Kidney glomerular epithelial cell (primary cell): ENCODE measurements at places on chromosomes 2 and 18.

DNA sequence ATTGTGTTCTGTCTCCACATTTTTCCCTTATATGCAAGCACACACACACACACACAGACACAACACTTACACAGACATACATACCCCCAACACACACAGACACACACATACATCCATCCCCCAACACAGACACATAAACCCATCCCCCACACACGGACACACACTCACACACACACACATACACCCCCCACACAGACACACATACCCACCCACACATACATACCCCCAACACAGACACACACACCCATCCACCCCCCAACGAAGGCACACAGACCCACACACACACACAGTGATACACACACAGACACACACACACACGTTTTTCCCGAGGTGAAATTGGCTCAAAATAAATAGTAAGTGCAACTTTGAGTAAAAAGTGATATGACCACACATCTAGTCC is 41.6 kb upstream of the CUL3 start:
- DNase-seq: no peak

GRCh38 chr2:161233858-161234431 is 73.7 kb downstream of the TANK start:
- DNase-seq: no peak

GRCh38 chr2:149661844-149662243 is 74.3 kb upstream of the MMADHC start:
- peak; percentile 73 for DNase-seq

GRCh38 chr2:154449951-154450658 is 248.4 kb upstream of the KCNJ3 start:
- no peak for DNase-seq

- no peak for DNase-seq
Measured at GRCh38 chr2:106812841-106813240, 73.1 kb downstream of the ST6GAL2 start.

DNA sequence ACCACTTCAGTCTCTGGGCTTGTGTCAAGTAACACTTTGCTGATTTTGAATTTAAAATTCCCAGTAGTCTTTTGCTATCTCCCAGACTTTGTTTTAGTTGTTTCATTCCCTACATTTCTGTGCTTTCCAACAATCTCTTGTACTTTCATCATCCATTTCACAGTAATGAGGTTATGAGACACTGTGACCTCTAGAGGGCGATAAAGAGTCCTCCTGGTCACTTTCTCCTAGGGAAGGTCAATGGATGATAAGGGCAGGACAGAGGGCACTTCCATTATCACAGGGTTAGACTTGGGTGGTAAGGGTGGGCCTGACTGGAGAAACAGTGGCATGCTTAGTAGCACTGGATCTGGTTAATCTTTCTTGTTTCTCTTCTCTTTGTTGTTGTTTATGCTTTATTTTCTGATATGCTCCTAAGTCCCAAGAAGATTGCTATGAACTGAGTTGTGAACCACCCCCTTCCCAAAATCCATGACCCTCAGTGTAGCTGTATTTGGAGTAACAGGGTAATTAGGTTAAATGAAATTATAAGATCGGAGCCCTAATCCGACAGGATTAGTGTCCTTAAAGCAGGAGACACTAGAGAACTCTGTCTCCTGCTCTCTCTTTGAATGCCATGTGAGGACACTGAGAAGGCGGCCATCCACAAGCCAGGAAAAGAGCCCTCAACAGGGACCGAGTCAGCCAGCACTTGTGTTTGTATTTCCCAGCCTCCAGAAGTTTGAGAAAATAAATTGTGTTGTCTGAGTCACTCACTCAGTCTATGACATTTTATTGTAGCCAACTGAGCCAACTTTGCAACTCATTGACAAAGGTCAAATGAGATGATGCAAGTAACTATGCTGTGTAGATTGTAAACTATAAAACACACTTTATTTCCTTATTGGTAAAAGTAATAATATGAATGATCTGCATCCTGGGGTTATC is 779.2 kb downstream of the CNTNAP5 start:
- DNase-seq: no peak

DNA sequence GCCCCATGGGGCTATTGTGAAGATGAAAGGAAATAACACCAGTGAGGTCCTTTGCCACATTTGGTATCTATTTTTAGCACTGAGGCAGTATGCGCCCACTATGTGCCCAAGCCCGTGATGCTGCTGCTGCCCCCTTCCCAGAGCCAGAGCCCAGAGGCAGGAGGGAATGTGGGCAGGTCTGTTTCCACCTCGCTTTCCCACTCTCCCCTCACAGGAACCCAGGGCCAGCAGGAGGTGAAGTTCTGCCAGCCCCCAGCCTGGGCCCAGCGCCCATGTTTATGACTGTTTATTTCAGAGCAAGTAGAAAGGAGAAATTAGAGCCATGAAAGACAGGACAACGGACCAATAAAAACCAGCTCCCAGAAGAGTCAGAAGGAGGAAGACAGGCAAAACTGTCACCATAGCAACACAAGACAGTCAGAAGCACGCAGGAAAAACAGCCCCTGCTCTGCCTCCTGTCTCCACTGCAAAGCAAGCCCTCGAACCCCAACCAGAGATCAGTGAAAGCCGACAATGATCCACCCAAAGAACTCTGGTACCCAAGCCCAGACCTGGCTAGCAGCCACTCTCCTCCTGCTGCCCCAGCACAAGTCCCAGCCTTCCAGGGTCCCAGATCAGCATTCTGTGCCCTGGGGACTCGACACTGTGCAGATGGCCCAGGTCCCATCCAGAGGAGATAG is 1.4 kb downstream of the CYRIA start:
- DNase-seq: peak; percentile 53

GRCh38 chr2:65464604-65465003 is 32.2 kb upstream of the SPRED2 start:
- no peak for DNase-seq

DNA sequence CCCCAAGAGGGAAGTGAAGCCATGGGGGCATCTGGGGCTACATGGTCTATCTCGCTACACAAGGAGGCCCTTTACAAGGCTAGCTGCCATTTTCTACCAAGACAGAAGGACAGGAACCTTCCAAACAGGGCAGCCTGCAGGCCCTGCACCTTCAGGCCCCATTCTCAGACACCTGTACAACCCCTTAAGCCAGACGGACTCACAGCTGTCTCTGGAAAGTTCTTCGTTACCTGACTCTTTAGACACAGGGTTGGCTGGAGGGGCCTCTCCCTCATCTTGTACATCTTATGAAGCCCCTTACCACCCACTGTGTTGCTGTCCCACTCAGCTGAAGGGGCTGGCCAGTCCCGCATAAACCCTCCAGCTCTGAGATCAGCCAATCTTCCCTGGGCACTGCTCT is 17.2 kb downstream of the TMEM127 start:
- no peak for DNase-seq

DNA sequence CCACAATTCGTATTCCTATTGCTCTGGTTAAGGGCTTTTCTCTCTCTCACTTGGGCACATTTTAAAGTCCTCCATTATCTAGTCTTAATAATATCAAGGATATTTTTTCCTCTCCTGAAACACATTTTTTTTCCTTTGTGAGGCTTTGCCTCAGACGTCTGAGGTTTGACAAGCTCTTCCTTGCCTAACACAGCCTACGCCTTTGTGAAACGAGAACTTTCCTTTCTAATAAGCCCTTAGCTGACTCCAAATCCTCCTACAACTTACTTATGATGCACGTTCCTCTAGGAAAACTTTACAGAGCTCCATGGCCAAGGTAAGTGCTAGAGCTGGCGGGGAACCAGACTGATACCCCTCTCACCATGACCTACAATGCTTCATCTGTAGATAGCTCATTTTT is 841.5 kb downstream of the SOCS6 start:
- DNase-seq: no peak

DNA sequence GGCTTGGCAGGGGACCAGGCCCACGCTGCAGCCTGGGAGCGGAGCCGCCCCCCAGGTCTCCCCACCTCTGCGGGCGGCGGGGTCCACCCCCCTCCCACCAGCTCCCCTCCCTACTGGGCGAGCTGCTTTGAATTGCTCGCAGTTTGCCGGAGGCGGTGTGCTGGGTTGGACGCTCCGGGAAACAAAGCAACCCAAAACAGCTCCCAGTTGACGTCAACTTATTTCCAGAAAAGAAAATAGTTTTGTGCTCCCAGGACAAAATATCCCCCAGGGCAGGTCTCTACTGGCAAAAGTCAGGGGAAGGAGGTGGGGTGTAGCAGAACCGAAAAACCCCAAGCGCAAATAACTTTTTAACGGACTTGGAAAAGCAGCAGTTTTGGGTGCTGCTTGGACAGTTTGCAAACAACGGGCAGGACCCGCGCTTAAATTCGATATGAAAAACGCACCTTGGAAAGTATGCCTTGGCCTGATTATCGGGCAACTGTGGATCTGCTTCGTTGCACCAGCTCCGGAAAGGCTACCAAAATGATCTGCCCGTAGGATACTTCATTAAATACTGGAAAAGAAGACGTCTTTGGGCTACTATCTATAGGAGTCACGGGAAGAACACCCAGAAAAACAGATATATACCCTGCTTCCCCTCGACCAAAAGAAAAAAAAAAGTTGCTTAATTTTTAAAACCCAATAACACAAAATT is 2.8 kb upstream of the KCTD1 start:
- no peak for DNase-seq

GRCh38 chr2:224884188-224884587 is 158.1 kb downstream of the DOCK10 start:
- DNase-seq: peak; percentile 23

DNA sequence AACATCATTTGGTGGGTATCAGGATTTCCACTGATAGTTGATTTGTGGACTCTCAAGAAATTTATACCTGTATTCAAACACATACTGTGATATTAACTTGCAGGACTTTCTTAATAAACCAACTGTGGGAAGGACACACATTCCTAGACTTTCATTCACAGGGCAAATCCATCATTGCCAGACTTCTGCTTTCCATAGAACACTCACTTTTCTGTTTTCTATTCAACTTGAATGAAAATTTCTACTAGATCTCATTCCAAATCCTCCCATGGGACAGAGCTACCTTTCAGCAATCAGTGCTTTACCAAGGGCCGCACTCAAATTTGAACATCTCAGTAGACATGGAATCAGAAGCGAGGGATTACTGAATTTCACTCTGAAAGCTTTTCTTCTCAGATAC is 612.5 kb downstream of the IRS1 start:
- DNase-seq: no peak

DNA sequence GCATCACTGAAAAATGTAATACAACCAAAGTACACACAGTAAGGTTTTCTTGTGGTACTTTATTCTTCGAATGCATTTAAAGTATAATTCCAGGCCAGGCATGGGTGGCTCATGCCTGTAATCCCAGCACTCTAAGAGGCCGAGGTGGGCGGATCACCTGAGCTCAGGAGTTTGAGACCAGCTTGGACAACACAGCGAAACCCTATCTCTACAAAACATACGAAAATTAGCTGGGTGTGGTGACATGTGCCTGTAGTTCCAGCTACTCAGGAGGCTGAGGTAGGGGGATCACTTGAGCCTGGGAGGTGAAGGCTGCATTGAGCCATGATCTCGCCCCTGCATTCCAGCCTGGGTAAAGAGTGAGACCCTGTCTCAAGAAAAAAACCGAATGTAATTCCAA is 3.9 kb upstream of the TTC39C start:
- no peak for DNase-seq

GRCh38 chr2:152598975-152599759 is 118.1 kb downstream of the PRPF40A start:
- DNase-seq: no peak

DNA sequence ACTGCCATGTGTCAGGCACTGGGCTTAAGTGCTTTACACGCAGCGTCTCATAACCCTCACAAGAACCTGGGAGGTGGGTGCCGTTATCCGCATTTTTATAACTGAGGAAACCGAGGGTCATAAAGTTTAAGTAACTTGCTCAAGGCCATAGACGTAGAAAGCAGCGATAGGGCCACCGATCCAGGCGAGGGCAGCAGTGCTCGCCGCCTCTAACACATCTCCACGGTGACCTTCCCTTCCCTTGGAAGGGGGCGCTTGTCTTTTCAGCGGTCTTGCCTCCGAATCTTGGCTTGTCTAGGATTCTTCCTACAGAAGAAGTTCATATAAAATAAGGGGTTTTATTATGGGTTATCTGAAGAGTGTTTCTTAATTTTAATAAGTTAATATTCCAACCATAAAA is 186.6 kb downstream of the GBX2 start:
- no peak for DNase-seq

- no peak for DNase-seq
Measured at GRCh38 chr18:13605477-13605876, 120.9 kb downstream of the FAM210A start.

DNA sequence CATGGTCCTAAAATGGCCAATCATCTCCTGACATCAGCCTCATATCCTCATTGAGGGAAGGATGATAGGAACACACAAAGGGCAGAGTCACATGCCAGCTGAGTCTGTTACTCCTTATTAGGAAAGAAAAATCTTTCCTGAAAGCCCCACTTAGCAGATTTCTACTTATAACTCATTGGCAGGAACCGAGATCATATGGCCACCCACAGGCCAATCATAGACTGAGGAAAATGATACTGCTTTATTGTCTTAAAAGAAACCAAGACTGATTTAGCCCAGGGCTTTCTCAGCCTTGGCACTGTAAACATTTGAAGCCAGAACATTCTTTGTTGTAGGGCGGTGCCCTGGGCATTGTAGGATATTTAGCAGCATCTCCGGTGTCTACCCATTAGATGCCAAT is 18.7 kb downstream of the GKN2 start:
- DNase-seq: no peak

DNA sequence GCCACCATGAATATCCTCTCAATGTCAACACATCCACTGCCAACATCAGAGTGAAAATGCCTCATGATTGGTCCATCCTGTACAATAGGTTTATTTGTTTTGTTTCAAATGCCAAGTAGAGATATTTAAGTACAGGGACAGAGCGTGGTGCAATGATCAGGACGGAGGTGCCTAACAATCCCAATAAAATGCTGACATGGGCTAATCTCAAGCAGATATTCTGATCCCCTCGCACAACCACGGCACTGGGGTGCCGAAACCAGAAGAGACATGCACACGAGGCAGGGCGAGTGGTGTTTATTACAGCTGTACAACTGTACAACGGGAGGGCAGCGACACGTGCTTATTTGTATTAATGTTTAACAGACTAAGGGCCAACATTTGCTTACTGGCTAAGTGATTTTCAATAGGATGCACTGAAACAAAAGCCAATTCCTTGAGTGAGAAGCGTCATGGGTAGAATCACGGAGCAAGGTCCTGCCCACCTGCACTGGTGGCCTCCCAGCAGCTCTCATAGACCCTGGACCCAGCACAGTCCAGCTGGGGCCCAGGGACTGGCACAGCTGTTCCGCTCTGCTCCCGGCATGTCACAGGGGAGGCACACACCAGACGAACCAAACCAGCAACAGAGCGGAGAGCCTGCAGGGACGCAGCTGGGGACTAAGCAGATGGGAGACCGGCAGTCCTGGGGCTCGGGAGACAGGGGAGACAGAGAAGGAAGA is 101.4 kb downstream of the HDAC4 start:
- no peak for DNase-seq

- no peak for DNase-seq
Measured at GRCh38 chr18:13563390-13563805, 163.0 kb downstream of the FAM210A start.

- no peak for DNase-seq
Measured at GRCh38 chr18:30991397-30991796, 51.1 kb downstream of the DSC3 start.
